ENCODE measurements at places on chromosomes 4 and X.

DNA sequence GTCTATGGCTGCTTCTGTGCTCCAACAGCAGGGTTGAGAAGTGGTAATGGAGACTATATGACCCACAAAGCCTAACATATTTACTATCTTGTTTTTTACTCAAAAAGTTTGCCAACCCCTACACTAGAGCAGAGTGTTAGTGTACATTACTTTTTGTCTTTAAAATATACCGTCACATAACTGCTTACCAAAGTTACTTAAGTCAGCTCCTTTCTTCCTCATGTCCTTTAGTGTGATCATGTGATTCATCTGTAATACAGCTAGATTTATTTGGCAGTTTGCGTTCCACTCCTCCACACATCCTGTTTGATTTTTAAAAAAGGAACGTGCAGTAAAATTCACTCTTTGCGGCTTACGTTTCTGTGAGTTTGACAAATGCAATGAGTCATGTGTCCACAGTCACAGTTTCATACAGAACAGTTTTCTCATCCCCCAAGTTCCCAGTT lies 162.4 kb upstream of the GPRIN3 start:
- no peak for DNase-seq

DNA sequence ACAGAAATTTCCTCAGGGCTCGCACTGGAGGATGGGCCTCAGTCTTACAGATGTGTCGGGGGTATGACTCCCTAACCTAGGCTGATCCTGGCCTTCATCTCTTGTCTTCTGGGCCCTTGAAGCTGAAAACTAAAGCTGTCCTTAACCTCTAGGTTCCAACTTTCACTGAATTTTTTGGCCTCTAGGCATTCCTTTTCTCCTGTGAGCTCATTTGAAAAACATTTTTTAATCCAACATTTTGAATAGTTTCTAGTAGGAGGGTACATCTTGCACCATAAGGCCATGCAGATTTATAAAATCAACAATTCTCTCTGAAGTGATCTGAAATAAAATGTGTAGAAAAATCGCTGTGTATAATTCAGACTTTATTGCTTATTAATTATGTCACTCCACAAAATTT lies 19.7 kb downstream of the RWDD4 start:
- no peak for DNase-seq

DNA sequence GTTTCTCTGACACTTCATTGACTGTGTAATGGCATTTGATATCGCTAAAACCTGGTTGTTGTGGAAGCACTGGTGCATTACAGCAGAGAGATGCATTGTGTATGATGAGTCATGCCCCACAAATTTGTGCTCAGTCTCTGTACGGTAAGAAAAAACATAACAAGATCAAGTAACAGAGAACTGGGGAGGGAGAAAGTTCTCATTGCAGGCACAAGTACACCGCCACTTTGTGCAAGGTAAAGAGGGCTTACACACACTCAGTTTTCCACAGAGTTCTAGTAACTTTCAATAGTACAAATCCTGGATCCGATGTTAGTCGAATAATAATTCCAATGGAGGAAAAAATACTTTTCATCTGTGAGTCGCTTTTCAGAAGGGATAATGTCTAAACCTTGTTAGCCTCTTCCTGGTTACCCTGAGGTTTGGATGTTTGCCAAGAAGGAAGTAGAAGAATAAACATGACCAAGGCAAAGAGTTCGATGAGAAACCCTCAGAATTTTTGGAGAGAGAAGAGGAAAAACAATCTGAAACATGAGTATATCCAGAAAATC lies 512.5 kb upstream of the SLIT2 start:
- DNase-seq, result no peak

DNA sequence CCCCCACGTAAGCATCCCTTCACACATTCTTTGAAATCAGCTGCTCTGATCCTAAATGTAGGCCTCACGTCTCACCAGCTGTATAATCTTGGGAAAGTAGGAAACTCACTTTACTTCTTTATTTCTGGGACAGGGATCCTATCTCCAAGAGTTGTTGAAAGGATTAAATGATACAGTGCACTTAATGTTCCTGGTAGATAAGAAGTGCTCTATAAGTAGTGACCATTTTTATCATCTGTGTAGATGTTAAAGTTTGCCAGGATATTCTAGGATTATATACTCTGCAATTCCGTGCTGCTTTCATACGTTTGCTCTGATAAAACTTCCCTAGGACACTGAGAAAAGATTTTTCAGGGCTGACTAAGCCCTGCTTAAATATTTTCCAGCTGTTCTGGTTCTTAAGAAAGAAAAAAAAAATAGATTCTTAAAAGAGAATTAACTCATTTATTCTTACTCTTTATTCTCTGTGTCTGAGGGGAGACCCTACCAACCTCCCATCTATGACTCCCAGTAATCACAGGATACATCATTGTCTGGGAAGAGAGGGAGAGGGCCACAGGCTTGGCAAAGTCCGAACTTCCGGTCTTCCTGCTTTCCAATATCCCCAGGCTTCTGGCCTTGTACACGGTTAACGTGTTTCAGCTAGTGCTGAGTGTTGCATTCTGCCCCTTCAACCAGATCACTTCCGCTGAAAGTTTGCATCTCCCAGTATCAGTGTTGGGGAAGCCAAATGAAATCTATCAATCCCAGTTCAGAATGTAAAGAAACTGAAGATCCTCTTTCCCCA lies 269.2 kb downstream of the TRIML1 start:
- no peak for DNase-seq

DNA sequence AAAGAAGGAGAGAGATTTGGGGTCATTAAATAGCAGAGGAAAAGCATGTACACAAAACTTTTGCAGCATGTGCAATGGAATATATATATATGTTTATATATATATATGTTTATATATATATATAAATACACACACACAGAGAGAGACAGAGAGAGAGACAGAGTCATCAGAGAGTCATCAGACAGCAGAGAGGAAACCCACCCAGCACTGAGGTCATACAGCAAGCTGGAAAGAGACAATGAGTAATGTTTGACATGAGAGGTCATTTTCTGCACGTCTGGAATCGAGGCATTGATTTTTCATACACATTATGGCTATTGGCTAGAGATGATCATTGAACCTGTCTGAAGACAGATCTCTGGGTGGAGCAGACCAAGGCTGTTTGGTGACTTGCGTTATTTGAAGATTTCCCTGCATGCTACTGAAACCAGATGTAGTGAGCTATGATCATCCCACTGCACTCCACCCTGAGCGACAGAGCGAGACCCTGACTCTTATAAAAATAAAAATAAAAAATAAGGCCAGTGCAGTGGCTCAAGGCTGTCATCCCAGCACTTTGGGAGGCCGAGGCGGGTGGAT lies 48.8 kb upstream of the SHOX start:
- no peak for DNase-seq

DNA sequence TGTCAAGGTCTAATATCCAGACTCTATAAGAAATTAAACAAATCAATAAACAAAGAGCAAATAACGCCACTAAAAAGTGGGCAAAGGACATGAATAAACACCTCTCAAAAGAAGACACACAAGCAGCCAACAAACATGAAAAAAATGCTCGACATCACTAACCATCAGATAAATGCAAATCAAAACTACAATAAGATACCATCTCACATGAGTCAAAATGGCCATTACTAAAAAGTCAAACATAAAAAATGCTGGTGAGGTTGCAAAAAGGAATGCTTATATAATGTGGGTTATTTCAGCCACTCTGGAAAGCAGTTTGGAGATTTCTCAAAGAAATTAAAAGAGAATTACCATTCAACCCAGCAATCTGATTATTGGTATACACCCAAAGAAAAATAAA lies 481.1 kb downstream of the STPG2 start:
- no peak for DNase-seq

Data from GM13976 (cell line).